GM23248 (cell line): ENCODE measurements at places on chromosomes 12 and 14. TPM values are rescaled to one million over a fixed set of nuclear protein-coding genes. Genes with fewer than 3 reads are reported as not detected.
A peak's percentile ranks its signal among the peaks of the same experiment; 100 is the strongest.

NTS gene
- polyA plus RNA-seq: not detected in 2 replicates

GRCh38 chr12:119500209-119500608 is 93.4 kb upstream of the TMEM233 start:
- DNase-seq: no peak

DNA sequence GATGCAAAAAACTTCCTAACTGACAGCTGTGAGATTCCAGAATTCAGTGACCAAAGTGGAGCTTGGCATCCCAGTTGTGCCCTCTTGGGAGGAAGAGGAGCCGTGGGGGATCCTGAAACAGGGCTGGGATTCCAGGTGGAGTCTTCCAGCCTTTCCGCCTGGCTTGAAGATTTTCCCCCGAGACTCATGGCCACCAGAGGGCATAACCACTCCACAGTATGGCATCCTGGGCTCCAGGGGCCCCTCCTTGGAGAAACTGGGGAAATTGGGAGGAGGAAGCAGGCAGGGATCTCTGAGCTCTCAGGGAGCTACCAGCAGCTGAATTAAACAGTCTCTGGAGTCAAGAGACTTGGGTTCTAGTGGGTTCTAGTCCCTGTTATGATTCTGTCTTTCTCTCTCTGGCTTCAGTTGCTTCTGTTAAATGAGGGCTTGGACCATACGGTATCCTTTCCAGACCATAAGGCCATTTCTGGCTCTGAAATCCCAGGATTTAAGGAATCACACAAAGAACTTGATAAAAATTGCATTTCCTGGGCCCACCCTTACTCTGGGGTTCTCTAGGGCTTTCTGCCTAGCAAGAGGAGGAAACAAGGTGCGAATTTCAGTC is 2.6 kb upstream of the TAMALIN start:
- peak; percentile 79 for DNase-seq

GRCh38 chr12:13496111-13496510 is 299.6 kb downstream of the EMP1 start:
- DNase-seq: no peak

MIP gene
- polyA plus RNA-seq: not detected in 2 replicates

- no peak for DNase-seq
These were observed 158.0 kb downstream of the RIMBP2 start for GRCh38 chr12:130557886-130558765.

DNA sequence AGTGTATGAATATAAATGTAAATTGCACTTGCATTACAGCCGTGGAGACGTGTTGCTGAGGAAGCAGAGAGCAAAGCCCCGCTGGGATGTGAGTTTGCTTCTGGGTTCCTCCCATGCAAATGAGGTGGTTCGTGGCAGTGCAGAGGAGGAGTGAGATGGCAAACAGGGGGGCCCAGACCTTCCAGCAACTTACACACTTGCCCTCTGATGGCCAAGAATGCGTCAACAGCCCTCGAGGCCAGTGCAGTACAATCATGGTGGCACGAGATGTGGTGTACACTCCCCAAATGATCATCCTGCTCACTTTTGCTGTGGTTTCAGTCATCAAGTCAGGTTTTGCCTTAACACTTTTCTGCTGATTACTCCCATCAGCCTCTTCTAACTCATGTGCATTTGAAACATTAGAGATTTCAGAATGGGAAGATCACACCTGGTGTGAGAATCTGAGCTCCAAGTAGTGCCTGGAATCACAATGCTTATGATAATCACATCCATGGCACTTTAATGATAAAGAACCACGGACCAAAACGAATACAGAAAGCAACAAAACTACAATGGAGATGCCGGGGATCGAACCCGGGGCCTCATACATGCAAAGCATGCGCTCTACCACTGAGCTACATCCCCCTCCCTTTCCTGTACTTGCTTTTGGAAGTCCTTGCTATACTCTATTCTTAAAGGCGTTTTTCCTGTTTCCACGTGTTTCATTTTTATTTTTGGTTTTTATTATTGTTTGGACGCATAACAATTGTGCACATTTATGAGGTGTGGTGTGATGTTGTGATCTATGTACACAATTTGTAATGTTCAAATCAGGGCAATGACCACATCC is 7.0 kb upstream of the UBC start:
- peak; percentile 63 for DNase-seq

- DNase-seq: no peak
These were observed 912.8 kb downstream of the GALC start for GRCh38 chr14:87080146-87080545.

DNA sequence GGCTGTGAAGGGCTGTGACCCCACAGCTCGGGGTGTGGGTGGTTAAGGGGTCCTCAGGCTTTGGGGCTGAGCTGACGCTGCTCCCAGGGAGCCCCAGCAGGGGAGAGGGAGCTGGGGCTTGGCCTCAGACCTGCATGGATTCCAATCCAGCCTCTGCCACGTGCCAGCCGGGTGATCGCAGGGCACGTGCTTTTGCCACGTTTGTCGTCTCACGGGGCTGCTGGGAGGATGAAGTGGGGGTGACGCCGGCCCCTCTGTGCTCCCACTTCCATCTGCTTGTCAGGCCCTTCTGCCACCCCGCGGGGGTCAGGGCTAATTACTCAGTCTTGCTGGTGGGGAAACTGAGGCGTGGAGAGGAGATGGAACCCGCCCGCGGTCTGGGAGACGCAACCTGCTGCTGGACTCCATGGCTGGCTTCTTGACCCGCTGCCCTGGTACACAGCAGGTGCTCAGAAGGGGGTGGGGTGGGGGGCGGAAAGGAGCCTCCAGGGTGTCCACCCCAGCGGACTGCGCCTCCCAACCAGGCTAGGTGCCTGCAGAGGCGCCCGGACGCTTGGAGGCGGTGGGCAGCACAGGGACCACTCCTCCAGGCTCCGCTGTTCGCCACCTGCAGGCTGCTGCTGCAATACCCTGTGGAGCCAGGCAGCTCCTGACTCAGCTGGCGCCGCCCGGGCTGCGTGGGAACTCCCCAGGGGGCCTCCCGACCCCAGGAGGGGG is 36.4 kb upstream of the PRIMA1 start:
- DNase-seq: no peak

DNA sequence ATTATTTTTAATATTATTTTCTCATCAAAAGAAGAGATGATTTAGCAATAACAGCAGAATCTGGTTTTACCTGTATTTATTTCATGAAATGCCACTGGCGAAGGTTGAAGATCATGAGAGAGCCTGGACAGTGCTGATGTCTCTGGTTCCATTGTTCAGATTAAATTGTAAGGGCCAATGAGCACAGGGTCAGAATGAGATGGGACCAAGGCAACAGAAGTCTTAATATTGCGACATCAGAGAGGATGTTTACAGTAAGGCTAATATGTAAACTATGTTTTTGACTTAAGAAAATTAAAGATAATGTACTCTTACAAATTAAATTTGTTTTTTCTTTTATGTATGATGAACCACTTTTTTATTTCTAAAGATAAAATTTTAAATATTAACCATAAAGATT is 35.2 kb upstream of the KLRD1 start:
- DNase-seq: no peak

DNA sequence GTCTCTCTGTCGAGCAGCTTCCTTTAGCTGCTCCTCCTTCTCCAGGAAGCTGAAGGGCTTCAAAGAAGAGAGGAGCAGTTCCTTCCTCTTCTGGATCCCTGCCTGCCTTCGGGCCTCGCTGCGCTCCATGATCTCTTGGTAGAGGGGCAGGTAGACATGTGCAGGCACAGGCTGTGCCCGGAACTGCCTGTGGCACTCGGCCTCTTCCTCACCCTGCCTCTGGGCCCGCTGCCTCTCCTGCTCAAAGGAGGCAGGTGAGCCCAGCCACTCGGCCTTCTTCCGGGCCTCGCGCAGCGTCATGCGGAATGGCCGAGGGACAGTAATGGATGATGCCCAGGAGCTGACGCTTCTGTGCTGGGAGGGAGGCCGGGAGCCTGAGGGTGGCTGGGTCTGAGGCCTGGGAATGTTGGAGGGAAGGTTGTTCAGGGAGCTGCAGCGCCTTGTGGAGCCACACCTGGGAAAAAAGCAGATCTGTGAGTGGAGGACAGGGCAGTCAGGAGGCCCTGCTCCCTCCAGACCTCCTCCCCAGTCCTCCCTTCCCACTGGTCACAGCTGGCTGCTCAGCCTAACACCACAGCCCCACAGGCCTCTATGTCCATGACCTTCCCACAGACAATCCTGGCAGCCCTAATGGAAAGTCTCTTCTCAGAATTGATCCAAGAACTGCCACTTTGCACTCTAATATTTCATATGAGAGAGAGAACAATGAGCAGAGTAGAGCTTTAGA is 5.3 kb downstream of the FAM161B start:
- no peak for DNase-seq

DNA sequence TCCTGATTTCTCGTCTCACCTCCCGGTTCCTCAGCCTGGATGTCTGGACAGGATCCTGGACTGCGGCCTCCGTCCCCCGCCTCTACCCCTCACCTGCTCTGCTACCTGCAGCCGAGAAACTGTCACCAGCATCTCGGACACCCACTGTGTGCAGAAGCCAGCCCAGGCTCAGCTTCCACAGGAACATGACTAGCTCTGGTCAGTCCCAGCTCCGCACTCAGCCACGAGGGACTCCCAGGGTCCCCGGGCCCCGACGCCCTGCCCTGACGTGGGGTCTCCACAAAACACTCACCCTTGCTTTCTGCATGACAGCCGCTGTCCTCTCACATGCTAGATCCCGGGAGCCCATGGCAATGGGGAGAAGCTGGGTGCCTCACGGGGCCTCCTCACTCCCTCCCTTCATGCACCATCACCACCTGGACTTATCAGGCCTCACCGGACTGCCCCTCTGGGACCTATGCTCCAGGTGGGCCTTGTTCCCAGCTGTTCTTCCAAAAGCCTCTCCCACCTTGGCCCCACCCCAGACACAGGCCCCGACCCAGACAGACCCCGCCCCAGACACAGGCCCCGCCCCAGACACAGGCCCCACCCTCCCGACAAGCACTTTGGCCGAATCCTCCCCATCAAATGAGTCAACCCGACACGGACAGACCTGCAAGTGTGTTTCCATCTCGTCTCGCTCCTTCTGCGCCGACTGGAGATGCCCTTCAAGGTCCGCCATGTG is 26.9 kb upstream of the ANKLE2 start:
- peak; percentile 44 for DNase-seq

- no peak for DNase-seq
These were observed 4.8 kb downstream of the SCNN1A start for GRCh38 chr12:6370576-6370935.

DNA sequence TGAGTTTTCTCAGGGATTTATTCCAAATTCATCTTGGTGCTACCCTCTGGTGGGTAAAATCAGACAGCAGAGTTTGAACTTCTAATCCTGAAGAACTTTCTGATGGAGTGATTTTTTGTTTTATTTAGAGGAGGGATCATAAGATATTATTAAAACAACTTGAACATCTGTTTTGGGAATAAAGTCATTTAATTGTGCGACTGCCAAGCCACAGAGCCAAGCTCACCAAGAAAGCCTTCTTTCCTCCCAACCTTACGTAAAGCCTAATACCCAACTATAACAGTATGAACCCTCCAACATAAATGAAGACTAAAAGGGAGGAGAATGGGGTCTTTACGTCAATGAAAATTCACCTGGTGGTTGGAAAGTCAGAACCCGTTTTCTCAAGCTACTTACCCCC is 205.5 kb upstream of the IGF1 start:
- no peak for DNase-seq

DNA sequence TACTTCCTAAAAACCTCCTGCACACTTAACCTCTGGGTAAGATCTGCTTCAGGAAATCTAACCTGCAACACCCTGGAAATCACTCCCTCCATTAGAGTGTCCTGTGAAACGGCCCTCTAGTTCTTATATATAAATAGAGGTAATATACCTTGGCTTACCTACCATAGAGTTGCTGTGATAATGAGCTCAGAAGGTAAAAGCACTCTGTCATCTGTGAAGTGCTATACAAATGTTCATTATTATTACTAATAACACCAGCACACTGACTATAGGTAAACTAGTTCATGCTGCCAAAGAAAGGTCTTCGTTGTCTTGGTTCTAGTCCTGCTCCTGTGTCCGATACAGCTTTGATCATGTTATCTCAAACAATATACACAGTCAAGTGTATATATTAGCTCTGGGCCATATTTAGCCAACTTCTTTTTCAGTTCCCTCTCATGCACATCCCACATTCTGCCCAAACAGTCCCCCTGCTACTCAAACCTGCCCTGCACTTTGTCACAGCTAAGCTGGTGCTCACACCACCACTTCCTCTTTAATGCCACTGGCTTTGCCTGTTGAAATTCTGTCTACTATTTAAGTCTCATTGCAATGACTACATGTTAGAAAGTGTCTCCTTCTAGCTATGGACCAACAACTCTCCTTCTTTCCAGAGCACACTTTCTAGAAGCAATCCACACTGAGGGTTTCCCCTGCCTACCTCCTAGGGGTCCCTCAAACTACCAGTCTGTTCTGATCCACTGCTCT is 5.1 kb downstream of the E2F7 start:
- no peak for DNase-seq

DNA sequence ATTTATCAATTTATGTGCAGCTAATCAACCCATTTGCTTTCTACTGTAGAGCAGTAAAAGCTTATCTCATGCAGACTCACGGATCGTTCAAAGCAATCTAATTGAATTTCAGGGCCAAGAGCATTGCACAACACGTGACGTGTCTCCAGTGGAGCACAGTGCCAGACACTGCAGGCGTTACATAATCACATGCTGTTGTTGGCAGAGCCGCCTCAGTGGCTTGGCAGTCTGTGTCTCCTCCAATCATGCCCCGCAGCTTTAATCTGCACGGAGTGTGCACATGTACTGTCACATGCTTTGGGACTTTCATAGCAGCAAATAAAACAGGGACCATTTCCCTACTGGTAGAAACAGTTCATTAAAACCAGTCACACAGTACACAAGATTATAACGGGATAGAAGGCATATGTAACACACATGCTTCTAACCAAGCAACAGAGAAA is 309.3 kb downstream of the ITPR2 start:
- peak; percentile 93 for DNase-seq

- no peak for DNase-seq
These were observed 66.1 kb downstream of the CHGA start for GRCh38 chr14:92988786-92989755.

GRCh38 chr14:53735916-53736315 is 220.7 kb downstream of the BMP4 start:
- DNase-seq: no peak

DNA sequence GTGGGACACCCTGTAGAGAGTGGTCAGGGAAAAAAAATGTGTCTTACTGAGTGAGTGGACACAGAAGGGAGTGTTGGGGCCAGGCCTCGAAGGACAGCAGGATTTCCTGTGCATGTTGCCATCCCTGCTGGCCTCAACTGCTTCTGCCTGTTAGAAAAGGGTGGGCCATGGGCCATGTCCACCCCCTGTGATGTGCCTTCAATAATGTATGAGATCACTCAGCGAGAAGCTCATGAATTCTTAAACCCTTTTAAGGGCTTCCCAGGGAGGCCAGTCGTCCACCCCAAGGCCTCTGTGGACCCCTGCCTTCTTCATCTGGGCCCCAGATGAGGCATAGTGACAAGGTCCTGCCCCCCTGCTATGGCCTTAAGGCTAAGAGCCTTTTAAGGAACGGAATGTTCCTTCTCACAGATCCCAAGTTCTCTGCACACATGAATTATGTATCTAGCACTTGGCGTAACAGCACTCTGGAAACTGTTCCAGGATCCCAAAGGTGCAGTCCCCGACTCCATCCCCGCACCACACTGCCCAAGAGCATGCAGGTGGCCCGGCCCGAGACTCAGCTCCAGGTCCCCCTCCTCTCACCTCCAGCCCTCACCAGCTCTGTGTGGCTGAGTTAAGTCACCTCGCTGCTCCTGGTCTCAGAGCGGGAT is 8.9 kb upstream of the C14orf132 start:
- DNase-seq: no peak

- DNase-seq: no peak
These were observed 66.2 kb upstream of the GPR68 start for GRCh38 chr14:91310606-91311283.
